Stimulated activated CD4-positive, alpha-beta T cell treated with anti-CD3 and anti-CD28 coated beads, Interleukin-12 subunit alpha, Interleukin-12 subunit beta, amount 100 ng/mL, for 24 hours (primary cell): ENCODE measurements at places on chromosomes 7 and 10.

DNA sequence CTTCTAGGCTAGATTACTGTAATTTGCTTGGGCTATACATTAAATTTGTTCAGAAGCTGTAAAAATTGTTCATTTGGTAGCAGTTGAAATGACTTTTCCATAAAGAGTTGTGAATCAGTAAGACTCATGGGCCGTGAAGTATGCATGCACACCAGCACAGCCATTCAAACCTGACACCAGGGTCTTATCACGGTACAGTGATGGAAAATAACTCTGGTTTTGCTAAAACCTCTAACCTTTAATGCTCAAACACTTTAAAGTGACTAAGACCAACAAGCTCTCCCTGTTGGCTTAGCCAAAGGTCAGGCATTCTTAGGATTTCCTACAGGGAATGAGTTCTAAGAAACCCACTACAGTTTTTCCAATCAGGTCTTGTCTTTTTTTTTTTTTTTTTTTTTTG, 11.5 kb downstream of the ARL3 start:
- no peak for DNase-seq

- no peak for DNase-seq
These were observed 40.7 kb downstream of the PFKP start for GRCh38 chr10:3108033-3108432.

DNA sequence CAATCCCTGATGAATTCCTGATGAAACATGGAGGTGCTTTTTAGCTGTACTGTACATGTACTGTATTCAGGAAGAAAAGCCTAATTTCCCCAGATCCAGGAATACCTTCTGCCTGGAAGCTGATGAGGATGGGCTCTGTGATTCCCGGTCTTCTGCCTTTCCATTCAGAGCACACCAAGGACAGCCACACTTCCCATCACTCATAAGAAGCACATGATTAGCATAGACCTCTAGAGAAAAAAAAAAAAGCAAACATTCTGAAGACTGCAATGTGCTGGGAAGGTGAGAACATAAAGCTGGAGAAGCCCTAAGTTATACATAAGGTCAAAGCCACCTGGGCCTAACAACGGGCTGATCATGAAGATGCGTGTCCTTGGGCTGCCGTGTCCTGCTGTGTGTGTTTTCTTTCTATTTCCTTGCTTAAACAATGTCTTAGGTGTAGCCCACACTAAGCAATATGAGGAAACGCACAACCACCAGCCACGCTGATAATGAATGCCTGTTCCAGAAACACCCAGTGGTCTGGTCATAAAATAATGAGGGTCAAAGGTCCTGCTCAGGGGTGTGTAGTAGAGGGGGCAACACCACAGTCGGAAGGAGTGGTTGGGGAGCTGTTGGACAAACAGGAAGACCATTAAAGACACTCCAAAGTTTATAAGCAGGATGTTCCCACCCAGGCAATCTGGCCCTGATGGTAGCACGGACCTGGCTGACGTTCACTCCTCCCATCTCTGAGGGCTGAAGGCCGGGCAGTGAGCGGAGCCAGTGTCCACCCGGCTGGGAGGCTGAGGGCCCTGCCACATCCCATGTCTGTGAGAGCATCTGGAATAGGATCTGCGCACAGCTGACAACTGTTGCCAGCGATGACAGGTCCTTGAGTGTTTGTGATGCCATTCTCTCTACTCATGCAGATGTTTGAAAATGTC, 7.9 kb downstream of the PKD1L1 start:
- DNase-seq, result no peak

DNA sequence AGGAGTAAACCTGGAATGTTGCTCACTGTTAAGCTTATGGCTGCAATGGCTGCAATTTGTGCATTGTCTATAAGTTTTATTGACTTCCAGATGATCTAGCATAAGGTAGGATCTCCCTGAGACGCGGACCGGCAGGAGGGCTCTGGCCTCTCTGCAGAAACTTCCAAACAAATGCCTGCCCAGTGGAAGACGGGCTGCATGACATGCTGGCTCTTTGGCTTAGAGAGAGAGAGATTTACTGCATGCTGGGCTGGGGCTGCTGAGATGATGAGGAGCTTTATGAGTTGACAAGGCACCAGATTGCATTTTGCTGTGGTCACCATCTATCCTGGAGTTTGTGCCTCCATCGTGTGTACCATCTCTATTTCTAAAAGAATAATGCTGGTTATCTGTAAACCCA, 193.2 kb downstream of the GALNT17 start:
- no peak for DNase-seq

GRCh38 chr10:79367426-79368189, 20.3 kb downstream of the PPIF start:
- no peak for DNase-seq

GRCh38 chr10:35375091-35375765, 38.9 kb downstream of the CCNY start:
- no peak for DNase-seq

DNA sequence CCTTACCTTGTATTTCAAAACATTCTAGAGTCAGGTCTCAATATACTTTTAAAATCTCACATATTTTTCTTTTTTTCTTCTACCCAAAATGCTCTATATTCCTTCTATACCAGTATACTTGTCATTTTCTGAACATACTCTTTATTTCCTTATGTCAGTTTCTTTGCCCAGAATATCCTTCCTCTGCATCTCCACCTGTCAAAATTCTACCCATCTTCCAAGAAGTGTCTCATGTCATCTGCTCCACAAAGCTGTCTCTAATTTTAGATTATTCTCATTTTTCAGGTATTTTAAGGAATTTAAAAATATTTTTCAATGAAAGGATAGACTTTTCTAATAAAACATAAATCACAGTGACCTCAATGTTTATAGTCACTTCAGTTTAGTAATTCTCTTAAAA, 328.0 kb upstream of the SMIM30 start:
- no peak for DNase-seq

GRCh38 chr10:87508837-87509236, 4.1 kb downstream of the MINPP1 start:
- no peak for DNase-seq

DNA sequence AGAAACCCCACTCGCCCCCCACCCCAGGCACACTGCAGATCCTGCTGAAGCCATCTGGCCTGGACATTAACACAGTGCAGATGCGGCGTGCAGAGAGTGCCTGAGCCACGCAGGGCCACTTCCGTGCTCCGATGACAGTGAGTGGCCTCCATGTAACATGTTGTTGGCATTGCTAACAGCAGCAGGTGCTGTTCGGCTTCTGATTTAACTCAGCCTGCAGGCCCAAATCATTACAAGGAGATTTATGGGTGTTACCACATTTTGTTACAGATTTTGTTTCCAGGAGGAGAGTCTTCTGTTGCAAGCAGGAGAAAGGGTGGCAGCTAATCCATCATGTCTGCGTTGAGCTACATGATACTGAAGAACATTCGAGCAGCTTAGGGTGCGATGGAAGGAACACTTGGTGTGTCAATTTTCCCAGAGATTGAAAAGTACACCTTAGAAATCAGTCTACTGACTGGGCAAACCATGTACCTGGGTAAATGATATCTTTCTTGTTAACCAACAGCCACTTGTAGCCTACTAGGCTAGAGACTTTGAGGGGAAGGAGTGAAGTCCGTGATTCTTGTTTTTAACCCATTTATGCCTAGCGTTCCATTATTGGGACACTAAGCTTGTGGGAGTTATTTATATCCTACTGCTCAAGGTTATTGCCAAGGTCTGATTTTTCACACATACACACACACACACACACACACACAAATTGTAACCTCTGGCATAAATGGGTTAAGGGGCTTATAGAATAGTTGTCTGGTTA, 90.0 kb downstream of the JCAD start:
- DNase-seq, result no peak

GRCh38 chr10:130739016-130739756, 572.3 kb downstream of the TCERG1L start:
- no peak for DNase-seq

DNA sequence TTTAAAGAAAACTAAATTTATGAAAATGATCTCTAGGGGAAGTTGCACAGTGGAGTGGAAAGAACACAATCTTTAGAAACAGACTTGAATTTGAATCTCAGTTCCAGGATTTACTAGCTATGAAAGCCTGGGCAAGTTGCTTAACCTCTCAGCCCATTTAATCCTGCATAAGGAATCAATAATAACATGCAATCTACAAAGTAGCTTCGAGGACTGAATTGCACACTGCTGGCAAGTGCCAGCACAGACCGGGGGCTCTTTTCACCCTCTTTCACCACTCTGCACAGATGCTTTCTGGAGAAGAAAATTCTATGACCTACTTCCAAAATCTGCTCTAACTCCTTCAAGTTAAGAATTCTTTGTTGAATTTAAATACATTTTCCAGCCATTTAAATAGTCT, 63.4 kb upstream of the ANK3 start:
- no peak for DNase-seq

GRCh38 chr7:91374321-91374989, 110.2 kb downstream of the FZD1 start:
- DNase-seq, result no peak

GRCh38 chr10:18822156-18822555, 162.9 kb downstream of the ARL5B start:
- no peak for DNase-seq

- no peak for DNase-seq
These were observed 64.8 kb downstream of the SGCE start for GRCh38 chr7:94591176-94591575.

DNA sequence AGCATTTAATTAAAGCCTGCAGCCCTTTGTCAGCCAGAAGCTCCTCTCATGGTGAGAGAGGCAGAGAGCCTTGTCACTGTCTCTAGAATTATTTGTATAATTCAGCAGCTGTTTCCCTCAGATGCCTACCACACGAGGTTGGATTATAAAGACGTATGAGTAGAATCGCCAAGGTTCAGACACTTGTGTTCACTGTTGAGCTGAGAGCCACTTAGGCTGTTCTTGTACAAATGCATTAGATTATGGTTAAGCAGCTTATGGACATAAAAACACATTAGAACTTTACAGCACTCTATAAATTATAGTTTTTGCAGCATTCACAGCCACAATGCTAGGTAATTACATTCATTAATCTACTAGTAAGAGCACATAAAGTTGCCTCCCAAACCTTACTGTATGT, 282.6 kb downstream of the AUTS2 start:
- DNase-seq, result no peak

GRCh38 chr10:12531305-12532220, 182.2 kb downstream of the CAMK1D start:
- DNase-seq, result no peak

- DNase-seq, result no peak
These were observed 1162.2 kb downstream of the TYW1 start for GRCh38 chr7:68158686-68159295.

GRCh38 chr7:13042605-13043236, 355.3 kb downstream of the ARL4A start:
- DNase-seq, result no peak

GRCh38 chr7:157001920-157002818, 8.3 kb downstream of the MNX1 start:
- no peak for DNase-seq

DNA sequence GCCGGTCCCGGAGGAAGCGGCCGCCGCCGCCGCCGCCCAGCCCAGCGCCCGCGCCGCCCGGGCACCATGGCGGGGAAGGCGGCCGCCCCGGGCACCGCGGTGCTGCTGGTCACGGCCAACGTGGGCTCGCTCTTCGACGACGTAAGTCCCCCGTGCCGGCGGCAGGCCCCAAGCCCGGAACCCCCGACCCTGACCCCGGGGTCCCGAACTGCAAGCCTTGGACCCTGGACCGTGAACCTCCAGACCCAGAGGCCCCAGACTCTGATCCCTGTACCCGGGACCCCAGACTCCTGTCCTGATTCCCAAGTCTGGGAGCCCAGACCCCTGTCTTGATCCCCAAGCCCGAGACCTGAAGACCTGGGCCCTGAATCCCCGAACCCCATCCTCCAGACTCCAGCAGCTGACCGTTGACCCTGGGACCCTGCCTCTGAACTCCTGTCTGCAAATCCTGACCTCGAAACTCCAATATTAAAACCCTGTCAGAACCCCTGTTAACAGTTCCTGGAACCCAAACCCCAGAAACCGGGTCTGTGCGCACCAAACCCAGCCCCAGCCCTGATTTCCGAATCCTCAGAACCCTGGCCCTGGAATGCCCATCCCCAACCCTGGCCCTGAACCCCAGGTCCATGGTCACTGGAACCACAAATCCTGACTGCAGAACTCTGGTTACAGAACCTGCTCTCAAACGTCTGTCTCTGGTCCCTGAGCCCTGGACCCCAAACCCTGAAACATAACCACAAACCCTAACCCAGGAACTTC, 623 bp downstream of the INPP5A start:
- no peak for DNase-seq

GRCh38 chr10:110494532-110494931, 3.2 kb upstream of the DUSP5 start:
- no peak for DNase-seq

GRCh38 chr7:77484785-77485184, 52.3 kb upstream of the PTPN12 start:
- DNase-seq, result no peak

DNA sequence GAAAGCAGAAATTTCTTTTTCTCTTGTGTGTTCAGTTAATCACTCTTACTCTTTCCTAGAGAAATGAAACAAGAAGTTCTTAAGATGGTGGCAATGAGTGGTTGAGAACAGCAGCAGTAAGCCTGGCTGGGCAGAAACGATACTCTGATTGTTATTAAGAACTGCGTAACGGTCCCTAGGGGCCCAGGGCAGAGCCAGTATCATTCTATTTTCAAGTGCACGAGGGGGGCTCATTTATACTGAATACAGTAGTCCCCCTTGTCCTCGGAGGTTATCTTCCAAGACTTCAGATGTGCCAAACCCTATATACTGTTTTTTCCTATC, 64.9 kb downstream of the EEPD1 start:
- DNase-seq, result no peak

DNA sequence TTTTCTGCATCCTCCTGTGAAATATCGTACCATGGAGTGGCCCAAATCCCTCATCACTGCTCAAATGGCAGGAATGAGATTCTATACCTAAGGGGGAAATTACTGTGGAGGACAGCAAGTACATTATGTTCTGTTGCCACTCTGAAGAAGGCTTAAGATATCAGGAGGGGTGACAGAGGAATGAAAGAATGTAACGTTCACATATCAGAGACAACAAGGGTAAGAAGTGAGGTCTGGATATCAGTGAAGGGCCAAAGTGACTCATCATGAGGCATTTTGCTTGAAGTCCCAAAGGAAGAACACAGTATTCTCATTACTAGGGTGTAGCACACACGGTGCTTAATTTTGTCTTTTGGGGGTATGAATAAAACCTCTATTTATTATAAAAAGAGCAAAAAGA, 71.5 kb upstream of the SLC13A1 start:
- no peak for DNase-seq

DNA sequence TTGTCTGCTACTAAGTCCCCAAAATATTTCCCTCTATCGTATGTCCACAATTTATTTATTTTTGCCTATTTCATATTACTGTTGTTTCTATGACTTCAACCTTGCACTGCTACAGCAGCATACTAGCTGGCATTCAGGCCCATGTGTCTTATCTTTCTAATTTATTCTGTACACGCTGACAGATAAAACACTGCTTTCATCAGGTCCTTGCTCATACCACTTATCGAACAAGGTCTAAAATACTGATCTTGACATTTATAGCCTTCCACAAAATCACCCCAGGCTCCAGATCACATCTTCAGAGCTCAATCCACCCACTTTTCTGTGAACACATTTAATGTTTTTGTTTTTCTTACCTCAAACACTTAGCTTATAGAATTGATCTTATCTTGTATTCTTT, 374.6 kb downstream of the THSD7A start:
- no peak for DNase-seq
